ENCODE measurements at places on chromosomes 13 and 19.

DNA sequence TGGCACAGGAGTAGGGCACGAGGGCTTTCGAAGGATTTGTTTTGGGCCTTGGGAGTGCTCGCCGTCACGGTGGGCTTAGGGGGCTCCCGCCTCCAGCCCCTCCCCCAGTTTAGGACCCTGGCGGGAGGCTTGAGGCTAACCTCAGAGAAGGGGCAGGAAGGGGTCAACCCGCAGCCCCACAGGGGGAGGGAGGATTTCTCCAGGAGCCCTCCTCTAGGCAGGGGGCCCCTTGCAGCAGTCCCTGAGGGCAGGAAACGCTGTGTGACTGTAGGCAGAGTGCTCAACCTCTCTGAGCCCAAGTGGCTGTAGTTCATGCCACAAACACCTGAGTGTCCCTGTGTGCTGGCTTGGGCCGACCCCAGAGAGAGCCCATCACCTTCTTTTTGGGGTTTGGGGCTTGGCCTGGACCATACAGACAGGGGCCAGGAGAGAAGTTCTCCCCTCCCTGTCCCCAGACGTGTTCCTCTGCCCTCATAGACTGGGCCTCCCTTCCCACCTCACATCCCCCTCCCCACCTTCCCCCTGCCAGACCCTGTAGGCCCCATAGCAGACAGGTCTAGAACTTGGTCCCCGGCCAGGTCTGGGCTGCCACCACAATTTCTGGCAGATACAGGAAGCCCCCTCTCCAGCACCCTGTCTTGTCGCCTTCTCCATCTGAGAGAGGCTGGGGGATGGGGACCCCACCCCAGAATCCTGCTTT lies 8.1 kb downstream of the ISYNA1 start:
- no peak for DNase-seq

DNA sequence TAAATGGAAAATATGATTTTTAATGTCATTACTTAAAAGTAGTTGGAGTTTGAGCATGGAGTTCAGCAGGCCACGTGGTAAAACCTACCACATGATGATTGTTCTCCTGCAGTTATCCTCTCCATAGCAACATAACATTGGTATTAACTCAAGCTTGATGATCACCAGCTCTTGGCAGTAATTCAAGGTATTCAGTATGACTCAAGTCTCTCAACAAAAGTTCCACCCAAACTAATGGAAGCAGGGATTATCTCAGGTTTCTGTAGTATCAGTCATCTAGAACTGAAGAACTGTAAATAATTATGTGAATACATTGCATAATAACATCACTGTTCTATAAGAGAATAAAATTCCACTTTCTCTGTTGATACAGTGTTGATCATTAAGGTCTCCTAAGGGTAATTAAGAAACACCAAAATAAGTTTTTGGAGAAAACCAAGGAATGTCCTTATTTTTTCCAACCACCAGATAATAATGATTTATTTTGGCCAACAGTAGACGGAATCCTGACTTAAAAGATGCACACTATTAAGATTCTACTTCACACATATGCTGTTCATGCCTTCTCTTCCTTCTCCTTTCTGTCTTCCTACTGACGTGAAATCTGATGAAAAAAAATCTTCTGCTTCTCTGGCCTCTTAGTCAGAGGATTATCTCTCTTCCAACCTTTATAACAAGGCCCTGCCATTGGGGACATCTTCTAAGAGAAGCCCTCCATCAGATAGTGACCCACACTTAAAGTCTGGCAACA lies 1092.3 kb downstream of the EFNB2 start:
- peak; percentile 85 for DNase-seq

DNA sequence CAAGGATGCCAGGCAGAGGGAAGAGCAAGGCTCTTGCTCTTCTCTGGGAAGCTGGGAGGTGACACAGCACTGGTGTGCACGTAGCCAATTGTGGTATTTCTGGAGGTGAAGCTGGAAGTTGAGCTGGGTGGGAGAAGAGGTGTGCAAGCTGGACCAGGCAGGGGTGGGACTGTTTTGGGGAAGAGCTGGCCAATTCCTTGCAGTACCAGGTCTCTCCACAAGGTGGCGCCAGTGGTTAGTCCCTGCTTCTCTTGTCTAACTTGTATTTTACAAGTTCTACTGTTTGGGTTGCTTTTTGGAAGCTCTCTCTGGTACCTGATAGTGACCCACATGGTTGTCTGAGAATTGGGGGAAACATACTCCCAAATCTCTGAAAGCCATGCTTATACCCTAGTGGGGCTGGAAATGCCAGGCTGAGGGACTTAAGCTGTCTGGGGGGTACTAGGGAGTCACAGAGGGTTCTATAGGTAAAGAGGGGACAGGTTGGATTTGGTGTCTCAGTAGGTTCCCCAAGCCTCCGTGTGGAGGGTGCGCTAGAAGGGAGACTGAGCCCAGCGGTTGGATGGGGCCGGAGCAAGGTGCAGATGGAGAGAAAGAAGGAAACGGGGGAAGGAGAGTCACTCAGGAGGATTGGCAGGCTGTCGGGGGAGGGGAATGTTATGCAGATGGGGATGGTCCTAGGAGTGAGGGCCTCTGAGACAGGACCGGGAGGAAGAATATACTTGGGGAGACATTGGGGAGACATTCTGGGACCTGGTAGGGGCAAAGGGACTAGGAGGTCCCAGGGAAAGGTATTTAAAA lies 3.0 kb downstream of the HPN start:
- peak; percentile 66 for DNase-seq

GRCh38 chr13:44719857-44720671 lies 143.9 kb upstream of the TSC22D1 start:
- DNase-seq: peak; percentile 90

- DNase-seq: no peak
Measured at GRCh38 chr13:44695520-44695919, 119.4 kb upstream of the TSC22D1 start.

DNA sequence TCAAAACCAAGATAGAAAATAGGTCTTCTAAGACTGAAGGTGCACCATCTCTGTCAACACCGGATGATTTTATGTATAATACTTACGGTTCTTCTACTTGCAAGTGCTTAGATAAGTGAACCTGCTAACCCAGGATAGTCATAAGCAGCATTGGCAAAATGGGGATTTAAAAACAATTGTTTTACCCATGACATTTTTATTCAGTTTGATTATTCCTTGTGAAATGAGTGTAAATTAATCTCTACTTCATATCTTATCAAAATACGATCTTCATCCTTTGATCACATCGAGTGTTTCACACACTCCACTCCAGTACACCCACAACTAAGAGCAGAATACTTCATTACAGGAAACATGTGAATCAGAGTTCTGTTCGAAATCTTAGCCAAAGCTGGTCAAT lies 23.0 kb upstream of the MTRF1 start:
- DNase-seq: no peak

DNA sequence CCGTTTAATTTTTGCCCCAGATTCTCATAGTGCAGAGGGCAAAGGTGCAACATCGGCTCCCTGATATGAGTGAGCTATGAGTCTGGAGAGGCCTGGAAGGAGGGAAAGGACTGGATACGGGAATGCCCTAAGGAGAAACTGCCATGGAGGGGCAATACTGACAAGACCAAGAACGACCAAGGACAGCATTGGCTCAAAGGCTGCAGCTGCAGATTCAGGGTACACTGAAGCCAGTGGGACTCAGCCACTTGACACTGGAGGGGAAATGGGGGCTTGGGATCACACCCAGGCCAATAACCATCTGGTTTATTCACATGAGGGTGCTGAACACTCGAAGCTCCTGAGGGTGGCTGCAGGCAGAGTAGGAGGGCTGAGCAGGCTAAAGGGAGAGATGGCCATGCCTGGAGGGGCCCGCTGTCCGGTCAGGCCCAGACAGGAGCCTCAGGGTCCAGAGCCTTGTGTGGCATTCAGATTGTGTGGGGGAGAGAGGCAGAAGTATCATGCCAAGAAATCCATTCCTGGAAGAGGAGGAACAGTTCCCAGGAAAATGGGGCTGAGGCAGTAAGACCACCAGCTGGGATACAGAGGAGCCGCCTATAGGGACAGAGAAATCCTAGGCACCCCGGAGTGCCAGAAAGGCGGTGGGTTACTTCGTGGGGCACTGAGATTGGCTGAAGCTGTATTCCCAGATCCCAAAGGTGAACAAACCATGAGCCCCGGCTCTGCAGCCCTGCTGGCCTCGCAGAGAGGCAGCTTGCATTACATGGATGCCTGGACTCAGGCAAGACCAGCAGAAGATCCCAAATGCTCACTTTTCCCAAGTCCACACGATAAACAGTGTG lies 20.7 kb downstream of the COL4A1 start:
- no peak for DNase-seq

- DNase-seq: no peak
Measured at GRCh38 chr19:44988273-44988672, 13.0 kb upstream of the RELB start.

DNA sequence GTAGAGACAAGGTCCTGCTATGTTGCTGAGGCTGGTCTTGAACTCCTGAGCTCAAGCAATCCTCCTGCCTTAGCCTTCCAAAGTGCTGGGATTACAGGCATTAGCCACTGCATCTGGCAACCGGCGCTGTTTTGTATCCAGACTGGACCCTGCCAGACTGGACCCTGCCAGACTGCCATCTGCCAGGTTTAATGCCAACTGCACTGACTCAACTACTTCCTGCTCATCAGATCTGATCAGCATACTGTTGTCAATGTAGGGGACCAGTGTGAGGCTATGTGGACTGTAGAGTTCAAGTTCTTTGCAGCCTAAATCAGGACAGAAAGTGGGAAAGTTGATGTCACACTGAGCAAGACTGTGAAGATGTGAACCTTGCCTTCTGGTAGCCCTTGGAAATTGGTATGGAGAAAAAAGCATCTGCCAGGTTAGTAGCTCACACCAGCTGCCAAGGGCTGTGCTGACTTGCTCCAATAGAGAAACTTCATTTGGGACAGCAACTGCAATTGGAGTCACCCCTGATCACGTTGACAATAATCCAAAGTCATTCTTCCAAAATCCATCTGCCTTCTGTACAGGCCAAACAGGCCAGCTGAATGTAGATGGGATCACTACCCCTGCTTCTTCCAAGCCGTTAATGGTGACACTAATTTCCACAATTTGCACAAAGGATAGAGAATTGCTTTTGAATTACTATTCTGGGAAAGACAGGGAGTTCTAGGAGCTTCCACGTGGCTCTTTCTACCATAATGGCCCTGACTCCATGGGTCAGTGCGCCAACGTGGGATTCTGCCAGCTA lies 36.8 kb upstream of the ATP1A3 start:
- no peak for DNase-seq

- no peak for DNase-seq
Measured at GRCh38 chr13:104510422-104510821, 1444.2 kb upstream of the SLC10A2 start.

DNA sequence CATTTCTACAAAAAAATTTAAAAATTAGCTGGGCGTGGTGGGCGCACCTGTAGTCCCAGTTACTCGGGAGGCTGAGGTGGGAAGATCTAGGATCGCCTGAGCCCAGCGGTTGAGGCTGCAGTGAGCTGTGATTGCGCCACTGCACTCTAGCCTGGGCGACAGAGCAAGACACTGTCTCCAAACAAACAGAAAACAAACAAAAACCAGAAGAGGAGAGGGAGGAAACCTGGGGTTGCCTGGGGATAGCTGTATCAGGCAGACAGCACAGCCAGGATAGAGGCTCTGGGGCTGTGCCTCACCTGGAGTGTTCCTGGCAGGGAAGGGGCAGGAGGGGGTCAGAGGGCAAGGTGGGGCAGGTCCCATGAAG lies 2.6 kb upstream of the POLR2E start:
- DNase-seq: no peak

- DNase-seq: no peak
Measured at GRCh38 chr13:35481777-35482176, 5.3 kb upstream of the MAB21L1 start.

- no peak for DNase-seq
Measured at GRCh38 chr19:39602224-39602623, at the start of gene LGALS13. TSS of gene LGALS13 (plus strand) at chr19:39602524. CDS start at chr19:39602569, 45 bp downstream.

- no peak for DNase-seq
Measured at GRCh38 chr19:14683439-14683838, 6.4 kb upstream of the ZNF333 start.

DNA sequence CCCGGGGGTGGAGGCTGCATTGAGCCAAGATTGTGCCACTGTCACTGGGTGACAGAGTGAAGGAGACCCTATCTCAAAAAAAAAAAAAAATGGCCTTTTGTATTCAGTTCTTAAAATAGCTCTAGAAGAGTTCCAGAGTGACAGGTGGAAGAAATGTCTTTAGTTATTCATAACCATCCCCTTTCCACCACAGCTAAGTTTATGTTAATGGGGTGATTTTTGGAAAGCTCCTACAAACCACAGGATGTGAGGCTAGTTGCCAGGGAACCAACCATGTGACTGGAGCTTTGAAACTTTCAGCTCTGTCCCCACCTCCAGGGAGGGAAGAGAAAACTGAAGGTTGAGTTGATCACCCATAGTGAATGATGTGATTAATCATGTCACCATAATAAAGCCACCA lies 6.9 kb downstream of the ZNF490 start:
- DNase-seq: no peak

Data from fibroblast of the aortic adventitia (primary cell).